Activated T-cell treated with anti-CD3 and anti-CD28 coated beads, Interleukin-2, amount 50 U/mL, for 1 hour (primary cell): ENCODE measurements at places on chromosomes 11 and 22.
A peak's percentile ranks its signal among the peaks of the same experiment; 100 is the strongest.

DNA sequence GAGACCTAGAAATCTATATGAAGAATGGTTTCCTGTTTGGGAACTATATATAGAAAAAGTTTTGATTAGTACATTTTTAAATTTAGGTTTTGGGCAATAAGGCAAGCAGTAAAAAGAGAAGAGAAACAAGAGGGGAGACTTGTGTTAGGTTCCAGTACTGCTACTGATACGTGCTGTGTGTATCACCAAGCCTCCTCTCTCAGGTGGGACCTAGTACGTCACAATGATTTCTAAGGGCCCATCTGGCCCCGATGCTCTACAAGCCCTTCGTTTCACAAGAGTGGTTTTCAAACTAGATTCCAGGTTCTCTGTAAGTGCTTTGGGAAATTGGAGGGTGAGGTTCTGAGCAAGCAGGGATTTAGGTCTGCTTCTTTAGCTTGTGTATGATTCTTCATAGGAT is 39.2 kb downstream of the USP35 start:
- DNase-seq = no peak

DNA sequence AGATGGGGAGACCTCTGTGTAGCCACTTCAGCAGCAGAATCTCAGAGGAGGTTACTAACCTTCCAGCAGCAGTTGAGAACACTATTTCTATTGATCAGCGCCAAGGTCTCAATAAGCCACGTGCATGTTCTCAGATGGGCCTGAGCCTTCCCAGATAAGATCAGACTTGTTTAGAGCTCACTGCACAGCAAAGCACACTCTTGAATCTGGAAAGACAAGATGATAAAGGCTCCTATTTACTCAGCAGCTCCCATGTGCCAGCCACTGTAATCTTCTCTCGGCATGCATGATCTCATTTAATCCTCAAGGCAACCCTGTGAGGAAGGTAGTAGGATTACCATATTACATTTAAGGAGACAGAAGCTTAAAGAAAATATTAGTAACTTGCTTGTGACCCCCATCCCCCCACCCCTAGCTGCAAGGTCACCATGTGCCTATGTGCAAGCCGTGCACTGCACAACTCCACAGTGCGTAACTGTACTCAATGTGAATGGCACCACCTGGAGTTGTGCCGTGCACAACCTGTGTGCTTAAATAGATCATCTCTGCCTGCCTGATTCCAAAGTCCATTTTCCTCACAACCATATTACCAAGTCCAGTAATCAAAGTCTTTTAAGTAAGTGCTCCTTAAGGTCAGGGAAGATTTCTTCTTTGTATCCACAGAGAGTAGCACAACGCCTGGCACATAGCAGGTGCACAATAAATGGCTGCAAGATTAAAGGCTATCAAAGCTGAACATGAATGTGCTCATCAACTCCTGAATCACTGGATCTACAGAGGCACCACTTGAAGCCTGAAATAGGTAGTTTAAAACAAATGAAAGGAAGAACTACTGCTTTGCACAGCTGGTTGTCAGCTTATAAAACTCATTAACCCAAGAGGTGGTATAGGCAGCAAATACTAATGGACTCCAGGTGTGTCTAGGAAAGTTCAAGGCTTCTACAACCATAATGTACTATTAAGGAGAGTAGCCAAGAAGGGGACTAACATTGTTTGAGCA is 293.8 kb downstream of the BUD13 start:
- no peak for DNase-seq

GRCh38 chr11:34570584-34570983 is 50.3 kb upstream of the EHF start:
- DNase-seq = no peak

DNA sequence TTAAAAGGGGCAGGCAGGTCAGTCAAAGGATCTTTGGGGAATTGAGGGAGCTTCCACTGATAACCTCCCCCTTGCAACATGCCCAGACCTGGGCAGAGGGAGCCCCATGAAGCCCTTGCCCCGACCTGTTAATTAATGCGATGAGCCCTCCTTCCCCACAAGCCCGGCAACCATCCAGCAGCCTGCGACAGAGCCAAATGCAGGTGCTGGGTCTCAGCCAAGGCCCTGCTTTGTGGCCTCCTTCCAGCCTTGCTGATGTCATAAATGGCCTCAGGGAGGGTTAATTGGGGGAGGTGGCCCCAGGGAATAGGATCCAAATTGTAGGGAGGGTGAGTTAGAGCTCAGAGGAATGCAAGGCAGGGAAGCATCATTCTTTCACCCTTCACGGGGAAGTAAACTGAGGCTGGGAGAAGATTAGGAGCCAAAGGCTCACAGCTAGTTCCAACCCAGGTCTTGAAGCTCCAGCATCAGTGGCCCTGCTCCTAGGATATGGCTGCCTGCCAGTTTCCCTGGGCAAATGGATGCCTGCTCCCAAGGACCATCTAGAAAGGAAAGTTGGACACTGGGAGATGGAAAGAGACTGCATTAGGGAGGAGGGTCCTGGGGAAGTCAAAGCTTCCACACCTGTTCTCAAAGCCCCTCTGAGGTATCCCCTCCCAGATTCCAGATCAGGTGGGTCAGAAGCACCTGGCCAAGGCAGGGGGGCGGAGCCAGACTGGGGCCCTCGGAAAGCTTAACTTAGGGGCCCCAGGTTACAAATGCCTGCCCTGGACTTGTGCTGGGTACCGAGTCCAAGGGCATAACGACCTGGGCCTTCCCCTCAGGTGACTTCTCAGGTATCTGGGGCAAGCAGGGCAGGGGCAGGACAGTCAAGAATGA is 34.1 kb downstream of the LMO1 start:
- DNase-seq = no peak

GRCh38 chr22:38540701-38541100 is 29.3 kb downstream of the DMC1 start:
- DNase-seq = no peak

DNA sequence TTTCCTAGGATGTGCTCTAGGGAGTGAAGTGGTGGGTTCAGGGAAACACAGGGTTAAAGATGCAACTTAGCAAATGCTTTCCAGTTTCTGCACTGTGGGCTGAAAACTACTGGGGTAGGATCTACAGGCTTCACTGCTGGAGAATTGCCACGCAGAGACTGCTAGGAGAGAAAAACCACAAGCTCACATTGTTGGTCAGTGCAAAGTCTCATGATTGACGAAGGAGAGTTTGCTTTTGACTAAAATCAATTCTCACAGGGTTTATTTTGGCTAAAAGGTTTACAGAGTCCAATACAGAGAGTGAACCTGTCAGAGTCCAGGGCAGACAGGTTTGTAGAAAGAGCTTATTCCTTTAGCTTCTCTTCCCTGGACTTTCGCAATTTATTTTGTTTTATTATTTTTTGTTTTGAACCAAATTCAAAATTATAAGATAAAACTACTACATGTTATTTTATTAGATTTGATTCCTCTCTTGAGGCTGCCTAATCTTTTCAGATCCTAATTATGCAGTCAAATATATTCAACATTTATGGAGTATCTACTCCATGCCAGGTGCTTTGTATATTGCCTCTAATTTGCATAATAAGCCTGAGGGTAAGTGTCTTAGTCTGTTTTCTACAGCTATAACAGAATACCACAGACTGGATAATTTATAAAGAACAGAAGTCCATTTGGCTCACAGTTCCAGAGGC is 64.7 kb downstream of the MTNR1B start:
- DNase-seq = no peak

- DNase-seq = no peak
These were observed 45.5 kb upstream of the CRYBB3 start for GRCh38 chr22:25153961-25154666.

DNA sequence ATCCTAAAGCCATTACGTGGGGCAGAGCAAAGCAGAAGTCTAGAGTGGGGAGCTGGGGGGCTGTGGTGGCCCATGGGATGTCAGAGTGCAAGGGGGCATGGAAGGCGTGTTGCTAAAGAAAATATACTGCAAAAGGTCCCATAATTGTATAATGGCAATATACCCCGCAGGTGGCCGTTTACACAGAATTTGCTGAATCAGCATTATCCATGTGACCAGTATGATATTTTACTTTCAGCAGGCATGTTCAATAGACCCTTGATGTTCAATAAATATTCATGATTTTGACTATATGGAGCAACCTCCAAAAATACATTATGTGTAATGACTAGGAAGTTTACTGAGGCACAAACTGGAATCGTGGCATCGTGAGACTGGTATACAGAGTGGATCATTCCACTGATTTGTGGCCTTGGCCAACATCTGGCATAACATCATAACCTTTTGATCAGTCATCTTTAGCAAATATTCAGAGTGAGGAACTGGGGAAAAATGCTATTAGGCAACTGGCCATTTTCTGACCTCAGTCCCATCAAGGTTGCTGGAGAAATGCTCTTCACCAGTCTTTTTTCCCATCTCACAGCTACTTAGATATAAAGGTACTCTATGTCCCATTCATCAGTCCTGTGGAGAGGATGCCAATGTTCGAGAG is 29.3 kb upstream of the PPP2R1B start:
- no peak for DNase-seq

DNA sequence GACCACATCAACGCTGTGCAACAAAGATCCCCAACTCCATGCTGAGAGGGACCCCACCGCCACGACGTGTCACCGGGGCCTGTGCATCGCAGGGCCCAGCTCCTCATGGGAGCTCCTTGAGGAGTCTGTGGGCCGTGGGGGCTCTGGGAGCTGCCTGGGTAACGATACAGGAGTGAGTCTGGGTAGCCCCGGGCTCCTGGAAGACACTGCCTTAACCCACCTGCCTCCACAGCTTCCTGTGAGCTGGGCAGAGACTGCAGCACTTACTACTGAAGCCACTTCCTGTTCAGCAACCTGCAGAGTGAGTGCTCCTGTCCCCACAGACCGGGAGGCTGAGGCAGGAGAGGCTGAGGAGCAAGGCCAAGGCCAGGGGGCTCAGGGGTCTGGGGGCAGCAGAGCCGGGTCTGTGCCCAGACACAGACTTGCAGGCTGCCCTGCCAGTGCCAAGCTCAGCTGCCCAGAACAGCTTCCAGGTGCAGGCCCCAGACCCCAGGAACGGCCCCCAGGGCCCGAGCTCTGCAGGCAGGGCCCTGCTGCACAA is 226.7 kb downstream of the BRD1 start:
- DNase-seq = no peak

DNA sequence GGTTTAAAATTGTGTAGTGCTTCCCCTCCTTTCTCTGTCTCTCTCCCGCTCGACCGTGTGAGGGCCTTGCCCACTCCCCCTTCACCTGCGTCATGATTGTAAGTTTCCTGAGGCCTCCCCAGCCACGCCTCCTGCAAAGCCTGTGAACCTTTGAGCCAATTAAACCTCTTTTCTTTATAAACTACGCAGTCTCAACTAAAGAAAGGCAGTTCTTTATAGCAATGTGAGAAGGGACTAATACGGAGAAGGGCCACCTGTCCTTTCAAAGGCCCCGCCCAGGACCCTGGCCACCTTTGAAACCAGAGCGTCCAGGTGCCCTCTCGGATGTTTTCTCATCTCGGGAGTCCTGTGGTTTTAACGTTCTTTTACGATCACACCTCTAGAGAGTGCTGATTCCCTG is 741.5 kb downstream of the BRD1 start:
- no peak for DNase-seq

DNA sequence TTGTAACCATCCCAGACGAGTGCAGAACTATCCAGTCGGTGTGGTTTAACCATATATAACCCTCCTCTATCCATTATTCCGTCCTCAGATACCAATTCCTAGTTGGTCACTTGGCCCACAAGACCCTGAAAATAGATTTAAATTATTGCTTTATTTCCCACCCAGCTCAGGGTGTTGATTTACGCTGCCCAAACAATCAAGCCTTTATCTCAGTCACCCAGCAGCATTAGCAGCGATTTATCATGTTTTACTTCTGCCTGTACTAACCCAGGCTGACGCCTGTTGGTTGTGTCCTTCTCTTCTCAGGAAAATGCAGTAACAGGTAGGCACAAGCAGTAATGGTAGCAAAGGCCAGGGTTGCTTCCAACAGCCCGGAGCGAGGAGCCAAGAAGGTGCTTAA is 81.2 kb downstream of the DSCAML1 start:
- no peak for DNase-seq

- no peak for DNase-seq
These were observed 143.3 kb upstream of the MTNR1B start for GRCh38 chr11:92826136-92826535.

DNA sequence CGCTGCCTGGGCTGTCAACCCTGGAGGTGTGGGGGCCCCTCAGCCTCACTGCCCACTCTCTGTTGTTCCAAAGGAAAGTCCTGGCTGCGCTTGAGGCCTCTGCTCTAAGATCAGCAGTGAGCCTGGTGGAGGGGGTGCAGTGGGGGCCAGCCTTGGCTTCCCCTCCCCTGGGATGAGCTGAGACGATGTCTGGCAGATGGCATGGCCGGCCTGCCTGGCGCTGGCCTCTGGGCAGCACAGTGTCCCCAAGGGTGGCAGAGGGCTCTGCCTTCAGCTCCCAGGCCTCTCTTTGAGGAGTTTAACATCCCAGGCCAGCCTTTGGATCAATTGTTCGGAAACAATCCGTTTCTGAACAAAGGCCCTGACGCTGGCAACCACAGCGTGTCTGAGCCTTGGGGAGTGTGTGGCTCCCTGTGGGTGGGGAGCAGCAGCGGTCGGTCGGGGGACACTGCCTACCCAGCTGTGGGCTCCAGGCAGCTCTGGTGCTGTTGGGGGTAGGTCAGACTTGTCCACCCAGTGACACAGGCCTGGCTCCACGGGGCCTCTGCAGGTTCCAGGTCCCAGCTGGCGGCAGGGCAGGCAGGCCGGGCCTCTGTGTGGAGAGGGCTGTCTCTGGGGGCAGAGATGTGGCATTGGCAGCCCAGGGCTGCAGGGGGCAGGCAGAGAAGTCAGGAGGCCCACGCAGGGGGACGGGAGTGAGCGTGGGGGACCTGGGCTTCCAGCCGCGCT is 12.1 kb downstream of the TSPAN4 start:
- DNase-seq = no peak

DNA sequence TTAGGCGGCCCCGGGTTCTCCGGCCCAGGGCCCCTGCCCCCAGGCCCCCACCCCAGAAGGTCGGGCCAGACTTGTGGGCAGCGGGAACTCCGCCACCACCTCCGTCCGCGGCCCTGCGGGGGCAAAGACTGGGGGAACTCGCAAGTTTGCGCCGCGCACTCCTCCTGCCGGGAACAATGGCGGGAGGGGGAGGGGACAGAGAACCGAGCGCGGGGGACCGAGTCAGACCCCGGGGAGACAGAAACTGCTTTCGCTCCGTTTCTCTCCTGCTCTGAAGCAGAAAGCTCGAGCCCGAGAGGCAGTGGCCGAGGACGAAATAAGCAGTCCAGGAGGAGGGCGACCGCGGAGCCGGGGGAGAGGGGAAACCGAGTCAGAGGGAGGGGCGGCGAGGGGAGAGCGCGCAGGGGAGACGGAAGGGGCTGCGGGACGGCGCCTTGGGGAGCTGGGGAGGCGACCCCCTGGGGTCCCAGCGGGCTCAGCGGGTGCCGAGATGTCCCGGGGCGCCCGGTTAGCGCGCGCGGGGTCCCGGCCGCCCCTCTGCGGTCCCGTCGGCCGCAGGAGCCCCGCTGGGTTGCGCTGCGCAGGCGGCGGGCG is 555 bp downstream of the TP53I11 start:
- DNase-seq = peak; percentile 46

GRCh38 chr11:128476049-128476448 is 111.3 kb downstream of the ETS1 start:
- DNase-seq = no peak

GRCh38 chr11:119666463-119667131 is 62.4 kb downstream of the NECTIN1 start:
- DNase-seq = peak; percentile 69
